ENCODE measurements at places on chromosomes 1 and 21.
A peak's percentile ranks its signal among the peaks of the same experiment; 100 is the strongest.

GRCh38 chr1:207978441-207978840 is 67.5 kb upstream of the CD34 start:
- DNase-seq, result no peak

- DNase-seq, result no peak
Observed at GRCh38 chr1:47761974-47762373, 235.2 kb downstream of the TRABD2B start.

GRCh38 chr1:48675251-48675650 is 101.4 kb downstream of the BEND5 start:
- DNase-seq, result no peak

DNA sequence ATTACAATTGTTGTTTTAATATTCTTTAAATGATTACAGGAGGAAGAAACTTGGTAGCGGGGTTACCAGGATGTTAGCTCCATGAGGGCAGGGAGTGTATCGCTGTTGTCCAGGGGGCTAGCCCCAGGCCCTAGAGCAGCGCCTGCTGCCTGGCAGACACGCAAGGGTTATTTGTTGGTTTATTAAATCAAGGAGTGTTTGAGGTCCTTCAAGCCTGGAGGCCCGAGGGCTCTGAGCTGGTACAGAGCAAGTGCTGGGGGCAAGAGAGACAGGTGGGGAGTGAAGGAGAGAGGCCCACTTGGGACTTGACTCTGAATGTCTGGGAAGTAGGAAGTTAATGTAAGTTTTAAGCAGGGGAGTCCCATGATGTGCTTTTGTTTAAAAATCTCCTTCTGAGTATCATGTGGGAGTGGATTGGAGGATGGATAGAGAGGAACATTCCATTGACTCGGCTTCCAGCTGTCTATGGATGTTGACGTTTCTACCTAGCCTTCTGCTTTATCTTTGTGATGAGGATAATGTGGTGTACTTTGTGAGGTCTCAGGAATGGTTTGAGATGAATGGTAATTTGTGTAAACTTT is 8.7 kb downstream of the ITSN1 start:
- DNase-seq, result no peak

DNA sequence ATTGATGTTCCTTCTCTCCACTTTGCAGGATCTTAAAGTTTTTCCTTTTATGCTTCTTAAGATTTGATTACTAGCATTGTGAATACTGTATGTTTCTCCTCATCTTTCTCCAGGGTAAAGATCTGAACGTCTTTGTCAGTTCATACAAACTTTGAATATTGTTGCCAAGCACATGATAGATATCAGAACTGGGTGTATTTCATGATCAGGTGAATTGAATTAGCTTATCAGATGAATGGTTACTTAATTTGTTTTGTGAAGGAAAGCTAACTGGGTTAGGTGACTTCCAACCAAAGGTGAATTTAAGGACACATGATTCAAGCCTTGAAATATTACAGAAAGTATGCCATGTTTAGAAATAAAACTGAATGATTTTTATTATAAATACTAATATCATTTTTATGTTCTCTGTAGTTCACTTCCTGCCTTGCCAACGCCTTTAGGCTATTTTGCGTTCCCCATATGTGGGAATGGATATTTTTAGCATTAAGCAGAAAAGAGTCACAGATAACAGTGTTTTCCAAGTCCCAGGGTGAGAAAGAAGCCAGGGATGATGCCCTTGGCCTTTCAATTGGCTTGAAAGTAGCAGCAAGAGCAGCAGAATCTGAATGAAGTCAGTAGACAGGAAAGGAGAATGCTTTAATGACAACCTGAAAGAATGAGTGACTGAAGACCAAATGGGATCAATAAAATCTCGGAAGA is 752.1 kb downstream of the NCAM2 start:
- no peak for DNase-seq

- DNase-seq, result no peak
Observed at GRCh38 chr1:199914546-199914945, 113.0 kb upstream of the NR5A2 start.

DNA sequence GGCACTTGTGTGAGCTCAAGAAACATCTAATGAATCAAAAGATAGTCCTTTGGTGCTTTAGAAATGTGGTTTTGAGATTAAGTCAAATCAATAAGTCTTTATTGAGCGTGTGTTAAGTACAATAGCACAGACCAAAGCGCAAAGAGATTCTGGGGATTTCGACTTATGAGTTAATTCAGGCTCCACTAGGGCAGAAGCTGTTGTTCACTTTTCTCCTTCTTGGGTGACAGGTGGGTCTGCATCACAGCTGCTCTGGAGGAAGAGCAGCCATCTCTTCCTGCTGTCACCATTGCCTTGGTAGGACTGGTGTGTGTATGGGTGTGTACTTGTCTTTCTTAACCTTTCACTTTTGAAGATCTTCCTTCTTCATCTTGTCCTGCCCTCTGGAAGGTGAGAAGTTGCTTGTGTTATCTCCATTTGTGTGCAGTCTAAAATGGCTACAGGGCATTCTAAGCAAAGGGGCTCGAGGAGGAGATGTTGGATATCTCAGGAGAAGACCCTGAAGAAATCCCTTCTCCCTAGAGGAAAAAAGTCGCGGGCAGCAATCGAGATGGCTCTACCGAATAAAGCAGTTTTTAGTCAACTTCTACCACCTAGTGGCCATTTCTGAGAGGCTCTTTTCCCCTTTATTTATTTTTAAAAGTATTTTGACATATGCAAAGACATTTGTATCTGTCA is 22.9 kb upstream of the DISC1 start:
- peak; percentile 24 for DNase-seq

DNA sequence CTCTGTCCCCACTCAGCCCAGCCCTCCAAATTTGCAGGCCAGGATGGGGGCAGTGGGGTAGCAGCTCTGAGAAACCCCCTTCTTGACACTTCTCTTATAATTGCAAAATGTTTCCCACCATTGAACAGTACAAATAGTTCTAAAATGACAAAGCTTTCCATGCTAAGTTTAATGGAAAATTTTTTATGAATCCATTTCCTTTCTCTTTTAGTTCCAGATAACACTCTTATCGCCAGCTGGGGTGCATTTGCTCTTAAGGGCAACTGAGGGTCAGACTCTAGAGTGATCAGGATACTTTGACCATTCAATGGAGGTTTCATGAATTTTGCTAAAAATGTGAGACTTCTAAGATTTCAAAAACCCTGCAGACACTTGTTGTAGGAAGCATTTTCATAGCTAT is 29.9 kb downstream of the PIK3C2B start:
- DNase-seq, result no peak

DNA sequence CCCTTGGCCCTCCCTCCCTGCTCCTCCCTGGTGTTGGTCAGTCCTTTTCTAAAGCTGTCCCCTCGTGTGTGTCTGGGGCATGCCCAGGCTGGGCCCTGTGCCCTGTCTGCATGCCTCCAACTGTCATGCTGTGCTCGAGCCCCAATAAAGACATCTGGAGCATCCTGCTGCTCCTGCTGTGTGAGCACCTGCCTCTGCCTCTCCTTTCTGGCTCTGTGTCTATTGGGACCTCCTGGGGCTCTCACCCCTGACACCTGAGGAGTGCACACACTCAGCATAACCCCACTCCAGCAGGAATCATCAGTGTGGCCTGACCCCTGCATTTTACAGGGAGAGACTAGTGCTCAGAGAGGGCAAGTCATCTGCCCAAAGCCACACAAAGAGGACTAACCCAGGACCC is 23.7 kb downstream of the KCNC4 start:
- DNase-seq, result no peak

- DNase-seq, result no peak
Observed at GRCh38 chr1:180003026-180003695, 48.6 kb downstream of the CEP350 start.

GRCh38 chr1:201499191-201499590 is 7.7 kb downstream of the CSRP1 start:
- no peak for DNase-seq

GRCh38 chr1:88647749-88648415 is 36.2 kb upstream of the PKN2 start:
- DNase-seq, result no peak

DNA sequence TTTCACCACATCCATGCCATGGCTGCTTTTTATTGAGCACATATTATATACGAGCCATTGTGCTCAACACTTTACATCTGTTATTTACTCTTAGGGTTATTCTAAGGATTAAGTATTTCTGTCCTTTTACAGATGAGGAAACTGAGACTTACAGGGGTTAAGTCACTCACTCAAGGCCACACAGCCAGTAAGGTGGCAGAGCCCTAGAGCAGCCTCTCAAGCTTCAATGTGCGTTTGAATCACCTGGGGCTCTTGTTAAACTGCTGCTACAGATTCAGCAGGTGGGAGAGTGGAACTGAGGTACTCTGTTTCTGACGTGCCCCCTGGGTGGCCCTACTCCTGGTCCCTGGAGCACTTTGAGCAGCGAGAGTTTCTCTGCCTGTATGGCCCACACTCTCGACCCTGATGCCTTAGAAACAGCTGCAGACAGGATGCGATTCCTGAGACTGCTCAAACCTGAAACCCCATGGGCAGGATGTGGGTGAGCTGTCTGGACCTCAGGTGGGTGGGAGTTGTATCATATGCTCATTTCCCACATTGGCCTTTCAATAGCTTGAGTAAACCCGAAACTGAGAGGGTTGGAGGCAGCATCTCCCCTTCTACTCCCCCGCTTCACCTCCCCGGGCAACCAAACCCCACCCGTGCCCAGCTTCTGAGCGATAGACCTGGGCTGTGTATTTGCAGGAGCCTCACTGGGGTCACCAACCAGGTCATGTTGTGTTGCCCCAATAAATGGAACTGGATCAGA is 59.3 kb downstream of the MAN1C1 start:
- peak; percentile 88 for DNase-seq

- DNase-seq, result peak; percentile 41
Observed at GRCh38 chr1:39102537-39103327, 76.6 kb downstream of the NDUFS5 start.

GRCh38 chr1:213998785-213999184 is 11.0 kb downstream of the PROX1 start:
- no peak for DNase-seq

- DNase-seq, result no peak
Observed at GRCh38 chr1:241637604-241638003, 2.6 kb downstream of the CHML start.

- no peak for DNase-seq
Observed at GRCh38 chr1:228378873-228379460, 27.7 kb downstream of the TRIM11 start.

DNA sequence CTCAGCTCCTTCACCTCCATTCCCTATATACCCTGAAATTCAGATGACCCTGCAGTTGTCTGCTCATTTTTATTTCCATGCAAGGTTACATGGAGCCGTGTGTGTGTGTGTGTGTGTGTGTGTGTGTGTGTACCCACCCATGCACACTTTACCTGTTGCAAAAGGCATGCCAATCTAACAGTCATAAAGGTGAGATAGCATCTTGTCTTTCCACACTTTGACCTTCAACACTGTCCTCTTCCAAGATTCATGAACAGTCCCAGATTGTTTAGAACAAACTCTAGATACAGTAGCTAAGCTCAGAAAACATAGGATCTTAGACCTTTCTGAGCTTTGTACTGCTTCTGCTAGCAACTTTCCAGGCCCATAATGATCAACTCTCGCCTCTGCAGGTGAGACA is 9.5 kb downstream of the LRRN2 start:
- DNase-seq, result no peak

DNA sequence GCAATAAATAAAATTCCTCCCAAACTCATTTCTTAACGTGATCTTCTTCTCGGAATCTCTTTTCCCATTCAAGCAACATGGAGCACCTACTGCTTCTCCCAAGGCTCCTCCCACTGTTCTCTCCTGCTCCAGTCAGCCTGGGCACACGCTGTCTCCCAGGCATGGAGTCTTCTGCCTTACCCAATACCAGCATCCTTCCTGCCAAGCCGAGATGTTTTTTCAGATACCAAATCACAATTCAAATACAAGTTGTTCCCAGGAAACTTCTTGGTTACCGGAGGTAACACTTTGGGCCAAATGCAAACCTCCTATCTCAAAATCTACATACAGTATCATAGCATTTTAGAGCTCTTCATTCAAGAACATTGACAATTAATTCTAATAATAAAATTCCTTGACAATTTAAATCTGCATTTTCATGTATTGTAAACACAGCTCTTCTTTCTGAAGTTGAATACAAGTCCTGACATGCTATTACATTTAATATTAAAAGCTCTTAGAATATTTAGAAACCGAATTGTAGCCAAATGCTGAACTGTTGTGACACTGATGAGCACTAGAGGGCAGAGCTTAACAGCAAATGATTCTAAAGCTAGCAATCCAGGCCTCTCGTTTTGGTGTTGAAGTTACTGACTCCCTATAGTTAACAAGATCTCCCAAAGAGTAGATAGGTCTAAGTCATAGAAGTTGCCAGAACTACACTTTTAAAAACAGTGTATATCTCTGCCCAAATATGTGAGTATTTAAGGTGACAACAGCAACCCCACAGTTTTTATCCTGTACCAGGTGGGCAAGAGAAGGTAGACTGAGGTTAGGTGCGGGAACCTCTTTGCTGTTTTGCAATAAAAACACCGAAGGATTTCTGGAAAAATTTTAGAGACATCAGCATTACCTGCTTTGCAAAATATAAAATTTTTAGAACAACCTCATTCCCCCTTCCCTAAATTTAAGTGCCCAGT is 52.3 kb downstream of the BCAR3 start:
- DNase-seq, result peak; percentile 45

- DNase-seq, result no peak
Observed at GRCh38 chr1:12588695-12589094, 29.3 kb downstream of the DHRS3 start.

DNA sequence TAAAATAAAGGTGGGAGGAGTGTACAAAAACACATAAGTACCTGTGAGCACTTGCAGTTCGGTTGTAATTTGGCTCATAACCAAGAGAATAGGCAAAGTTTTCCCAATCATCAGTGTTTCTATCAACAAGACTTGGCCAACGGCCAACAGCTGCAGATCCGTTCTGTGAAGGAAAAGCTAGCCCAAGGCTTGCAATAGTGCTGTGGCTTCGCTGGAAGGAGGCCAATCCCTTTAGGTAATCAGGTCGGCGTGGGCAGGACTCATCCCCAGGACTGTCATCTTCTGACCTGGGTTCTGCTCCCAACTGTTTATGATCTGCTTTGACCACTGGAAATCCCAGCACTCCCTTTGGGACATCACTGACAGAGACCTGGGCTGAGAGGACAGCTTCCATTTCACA is 107.8 kb downstream of the LYST start:
- no peak for DNase-seq

GRCh38 chr1:227886993-227887696 is 60.6 kb downstream of the WNT9A start:
- DNase-seq, result no peak

GRCh38 chr1:24373044-24373443 is 40.5 kb downstream of the STPG1 start:
- no peak for DNase-seq

- no peak for DNase-seq
Observed at GRCh38 chr1:113769601-113769970, 10.3 kb upstream of the PHTF1 start.

DNA sequence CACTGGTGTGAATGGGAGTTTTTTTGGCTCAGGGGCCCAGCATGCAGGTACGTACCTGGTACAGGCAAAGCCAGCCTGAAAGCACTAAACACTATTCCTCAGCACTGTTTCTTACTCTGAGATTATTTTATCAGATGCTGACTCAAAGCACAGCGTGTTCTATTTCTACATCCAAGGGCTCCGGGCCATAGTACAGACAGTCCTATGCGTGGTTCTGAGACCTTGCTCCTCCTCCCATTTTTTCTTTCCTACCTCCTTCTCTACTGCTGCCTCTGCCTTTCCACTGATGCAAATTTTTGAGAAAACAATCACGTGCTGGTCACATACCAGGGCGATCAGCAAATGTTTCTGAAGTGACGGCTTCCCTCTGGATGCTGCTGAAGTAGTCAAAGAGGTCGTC is 36.3 kb downstream of the PDPN start:
- no peak for DNase-seq

Measured in stimulated activated naive CD8-positive, alpha-beta T cell treated with anti-CD3 and anti-CD28 coated beads, Interleukin-15, amount 100 ng/mL, for 72 hours (primary cell).